ENCODE measurements at places on chromosomes 7 and 10.

DNA sequence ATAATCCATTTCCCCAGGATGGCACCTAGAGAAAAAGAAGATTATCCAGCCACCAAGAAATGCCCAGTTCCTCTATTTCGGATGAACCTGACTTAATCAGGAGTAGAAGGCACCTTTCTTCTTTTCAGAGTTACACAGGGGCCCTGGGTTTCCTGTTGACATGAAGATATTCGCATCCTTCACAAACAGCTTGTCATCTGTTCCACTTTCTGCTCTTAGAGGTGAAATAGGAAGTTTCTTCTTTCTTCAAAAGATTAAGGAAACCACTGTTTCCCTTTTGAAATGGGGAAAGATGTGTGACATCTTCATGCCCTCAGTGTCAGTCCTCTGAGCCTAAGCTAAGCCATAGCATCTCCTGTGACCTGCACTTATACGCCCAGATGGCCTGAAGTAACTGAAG lies 39.1 kb upstream of the RAB18 start:
- DNase-seq: no peak

DNA sequence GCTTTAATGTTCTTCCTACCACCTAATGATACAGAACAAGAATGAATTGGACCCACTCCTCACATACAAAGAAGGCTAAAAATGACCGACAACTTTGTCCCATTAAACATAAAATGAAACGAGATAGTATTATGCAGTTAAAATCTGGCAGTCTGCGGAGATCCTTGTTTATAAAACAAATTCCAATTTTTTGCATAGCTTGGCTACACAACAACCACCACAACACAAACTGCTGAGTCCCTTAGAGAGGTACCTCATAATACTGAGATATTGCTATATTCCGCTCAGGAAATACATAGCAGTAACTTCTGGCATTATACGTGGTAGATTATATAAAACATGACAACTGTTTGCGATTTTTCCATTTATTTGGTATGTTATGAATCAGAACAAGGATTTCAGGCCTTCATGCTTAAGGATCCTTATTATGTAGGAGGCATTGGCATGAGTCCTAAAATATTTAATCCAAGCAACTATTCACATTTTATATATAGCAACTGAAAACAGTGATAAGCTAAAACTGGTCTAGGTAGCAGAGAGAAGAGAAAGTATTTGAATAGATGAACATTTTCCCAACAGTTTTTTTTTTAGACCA lies 96.0 kb downstream of the ANK3 start:
- no peak for DNase-seq

DNA sequence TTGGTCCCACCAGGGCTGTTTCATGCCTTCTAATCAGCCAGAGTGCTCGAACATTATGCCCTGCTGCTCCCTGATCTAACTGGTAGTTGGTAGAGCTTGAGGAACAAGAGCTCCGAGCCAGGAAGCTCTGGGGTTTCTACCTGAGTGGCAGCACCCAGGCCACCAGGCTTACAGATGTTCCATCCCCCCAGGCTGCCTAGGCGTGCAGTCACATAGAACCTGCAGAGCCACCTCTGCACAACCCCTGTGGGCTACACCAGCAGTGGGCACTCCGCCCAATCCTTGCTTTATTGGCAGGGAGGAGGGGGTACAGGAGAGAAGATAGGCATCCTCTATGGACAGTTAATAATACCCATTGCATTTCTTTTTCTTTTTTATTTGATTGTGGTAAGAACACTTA lies 21.8 kb downstream of the MAP3K8 start:
- no peak for DNase-seq

- peak; percentile 73 for DNase-seq
These were observed 154.6 kb downstream of the TPST1 start for GRCh38 chr7:66359656-66360211.

All from cerebellum (tissue), 4 donors.